ENCODE measurements at places on chromosomes 1 and 21.

DNA sequence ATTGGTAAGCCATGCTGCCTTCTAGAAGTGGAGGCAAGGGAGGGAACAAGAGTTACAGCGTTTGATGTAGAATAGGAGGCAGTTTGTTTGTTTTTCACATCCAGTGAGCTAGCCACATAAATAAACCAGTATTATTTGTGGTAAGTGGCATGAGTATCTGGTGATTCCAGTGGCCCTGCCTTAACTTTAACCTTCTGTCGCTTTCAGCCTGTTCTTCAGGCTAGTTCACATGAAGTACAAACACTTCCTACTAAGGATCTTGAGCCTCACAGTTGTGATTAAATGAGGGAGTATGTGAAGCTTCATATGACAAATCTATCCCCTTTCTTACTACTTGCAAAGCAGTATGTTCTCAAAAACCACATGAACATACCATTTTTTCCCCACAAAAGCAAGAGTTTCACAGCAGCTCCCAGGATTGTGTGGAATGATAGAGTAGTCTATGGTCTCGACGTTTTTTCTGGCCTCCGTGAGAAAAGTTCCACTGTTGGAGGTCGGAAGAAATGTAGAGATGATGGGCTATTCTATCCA, 59.5 kb downstream of the PHACTR4 start:
- no peak for DNase-seq

GRCh38 chr1:77664939-77665516, 17.4 kb downstream of the ZZZ3 start:
- no peak for DNase-seq

GRCh38 chr21:39346671-39347331, 2.1 kb downstream of the HMGN1 start:
- no peak for DNase-seq

DNA sequence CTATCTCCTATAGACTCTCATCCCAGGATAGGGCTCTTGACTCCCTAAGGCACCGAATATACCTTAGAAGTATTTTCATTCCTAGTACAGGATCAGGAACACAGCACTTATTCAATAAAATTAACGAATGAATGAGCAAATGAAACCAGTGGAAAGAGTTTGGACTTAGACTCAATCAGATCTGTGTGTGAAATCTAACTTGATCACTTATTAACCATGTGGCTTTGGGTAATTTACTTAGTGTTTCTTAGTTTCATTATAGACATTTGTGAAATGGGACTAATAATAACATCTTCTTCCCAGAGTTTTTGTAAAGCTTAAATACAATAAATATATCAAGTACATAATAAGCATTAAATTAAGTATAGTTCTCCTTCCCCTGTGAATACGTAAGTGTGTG, 230.1 kb downstream of the ADGRL2 start:
- DNase-seq, result no peak

DNA sequence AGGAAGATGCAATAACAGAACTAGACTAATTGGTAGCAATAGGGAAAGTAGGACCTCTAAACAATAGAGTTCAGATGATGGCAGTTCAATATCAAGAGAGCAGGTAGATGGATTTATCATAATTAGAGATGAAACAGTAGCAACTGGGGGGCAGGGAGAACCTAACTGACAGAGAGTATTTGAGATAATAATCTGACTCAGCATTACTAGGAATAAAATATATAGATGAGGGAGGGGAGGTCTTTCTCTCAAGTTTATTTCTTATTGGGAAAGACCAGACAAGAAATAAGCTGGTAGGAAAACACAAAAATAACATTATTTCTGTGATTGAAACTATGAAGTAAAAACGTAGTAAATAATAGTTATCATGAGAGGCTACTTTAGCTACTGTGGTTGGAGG, 1656.7 kb upstream of the B3GALT2 start:
- no peak for DNase-seq

GRCh38 chr1:64082459-64082858, 121.0 kb upstream of the UBE2U start:
- DNase-seq, result no peak

DNA sequence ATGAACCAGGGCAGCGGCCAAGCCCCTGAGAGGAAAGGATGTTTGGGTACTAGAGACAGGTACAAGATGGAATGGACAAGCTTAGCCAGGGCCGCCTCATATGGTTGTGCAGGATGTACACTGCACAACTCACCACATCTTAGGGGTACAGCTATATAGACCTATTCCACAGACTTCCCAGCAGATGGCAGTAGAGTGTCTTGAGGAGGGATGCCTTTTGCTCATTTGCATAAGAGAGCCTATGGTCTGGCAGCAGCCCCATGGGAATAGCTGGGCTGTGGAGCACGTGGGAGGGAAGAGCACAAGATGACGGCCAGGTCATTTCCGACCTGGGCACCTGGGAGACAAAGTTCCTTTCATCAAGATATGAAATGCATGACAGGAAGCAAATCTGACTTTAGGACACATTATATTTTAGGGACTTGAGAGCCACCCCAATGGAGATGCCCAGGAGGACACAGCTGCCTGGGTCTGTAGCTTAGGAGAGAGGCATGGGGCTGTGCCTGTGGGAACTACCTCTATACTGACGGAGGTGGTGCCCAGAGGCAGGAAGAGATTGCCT, 215.5 kb downstream of the KCNJ6 start:
- DNase-seq, result no peak

DNA sequence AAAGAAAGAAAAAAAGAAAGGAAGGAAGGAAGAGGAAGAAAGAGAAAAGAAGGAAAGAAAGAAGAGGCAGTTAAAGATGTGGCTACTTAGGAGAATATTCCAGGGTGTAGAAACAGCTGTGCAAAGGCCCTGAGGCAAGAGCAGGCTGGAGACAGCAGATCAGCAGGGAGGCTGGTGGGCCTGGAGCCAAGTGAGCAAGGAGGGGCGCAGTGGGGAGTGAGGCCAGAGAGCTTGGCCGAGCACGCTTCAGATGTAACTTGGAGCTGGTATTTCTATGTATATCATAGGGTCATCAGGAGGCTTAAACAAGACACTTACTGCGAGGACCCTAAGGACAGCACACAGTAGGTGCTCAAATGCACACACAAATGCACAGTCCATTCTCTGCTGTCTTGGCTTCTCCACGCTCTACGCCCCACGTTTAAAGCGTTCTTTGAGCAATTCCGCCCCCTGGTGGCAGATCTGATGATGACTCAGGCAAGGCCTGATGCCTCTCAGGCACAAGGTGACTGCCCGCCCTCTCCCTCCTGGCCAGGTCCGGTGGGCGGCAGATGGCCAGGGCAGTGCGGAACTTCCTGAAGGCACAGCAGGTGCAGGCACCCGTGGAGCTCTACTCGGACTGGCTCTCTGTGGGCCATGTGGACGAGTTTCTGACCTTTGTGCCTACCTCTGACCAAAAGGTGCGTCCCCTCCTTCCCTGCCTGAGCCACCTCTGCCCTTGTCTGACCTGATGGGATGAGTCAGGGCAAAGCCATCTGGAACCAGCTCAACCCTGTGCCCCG, 11.9 kb upstream of the PADI3 start:
- DNase-seq, result peak; percentile 78

GRCh38 chr1:153422450-153423068, 6.2 kb downstream of the S100A7A start:
- DNase-seq, result peak; percentile 51

GRCh38 chr1:164622068-164622845, 63.3 kb downstream of the PBX1 start:
- DNase-seq, result no peak

GRCh38 chr1:38814984-38815464, 44.5 kb downstream of the RRAGC start:
- DNase-seq, result no peak

DNA sequence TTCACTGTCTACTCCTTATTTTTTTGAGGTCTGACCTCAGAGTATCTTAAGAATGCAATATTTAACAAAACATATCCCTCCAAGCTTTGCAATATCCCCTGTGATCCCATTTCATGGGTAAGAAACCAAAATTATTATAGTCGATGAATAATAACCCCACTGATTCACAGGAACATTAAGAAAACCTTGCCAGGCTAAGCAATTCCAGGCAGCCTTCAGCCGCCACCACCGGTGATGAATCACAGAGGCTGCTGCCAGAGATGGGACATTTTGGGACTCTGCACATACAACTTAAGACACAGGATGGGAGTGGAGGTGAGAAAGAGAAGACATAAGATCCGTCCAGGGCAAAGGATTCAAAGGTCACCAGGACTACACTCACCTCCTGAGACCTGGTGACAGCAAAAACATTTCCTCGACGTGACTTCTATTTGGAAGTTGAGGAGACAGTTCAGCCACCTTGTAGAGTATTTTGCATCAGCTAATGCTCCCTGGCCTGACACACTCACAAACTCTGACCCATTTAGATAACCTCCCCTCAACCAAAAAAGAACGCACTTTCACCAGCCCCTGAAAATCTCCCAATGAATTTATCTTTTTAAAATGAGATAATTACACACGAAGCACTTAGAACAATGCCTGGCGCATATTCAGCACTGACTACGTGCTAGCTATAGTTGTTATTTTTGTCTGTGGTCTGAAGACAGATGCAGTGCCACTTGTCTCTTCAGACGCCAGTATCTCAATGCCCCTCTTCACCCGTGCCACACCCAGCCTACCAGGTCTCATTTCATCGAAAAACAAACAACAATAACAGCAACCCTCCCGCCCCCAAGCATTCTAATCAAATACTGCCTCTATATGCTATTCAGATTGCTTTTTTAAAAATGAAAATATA, 17.8 kb upstream of the OVAAL start:
- DNase-seq, result no peak

DNA sequence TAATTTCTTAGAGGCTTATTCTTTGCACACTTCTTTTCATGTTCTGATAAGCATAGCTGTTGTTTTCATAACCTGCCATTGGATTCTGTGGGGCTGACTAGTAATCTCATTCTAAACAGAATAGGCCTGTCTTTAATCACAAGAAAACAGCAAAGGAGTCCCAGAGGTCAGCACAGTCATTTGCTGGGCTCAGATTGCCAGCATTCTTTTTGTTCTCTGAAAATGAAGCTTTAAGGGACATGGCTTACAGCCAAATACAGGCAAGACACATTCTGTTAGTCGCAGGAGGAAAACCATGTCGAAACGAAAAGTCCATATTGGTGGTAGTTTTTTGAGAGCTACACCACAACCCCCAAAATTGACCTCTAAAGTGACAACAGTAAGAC, 75.0 kb downstream of the MRPS6 start:
- DNase-seq, result no peak

- no peak for DNase-seq
Observed at GRCh38 chr1:21012937-21013336, 163.8 kb downstream of the EIF4G3 start.

Measured in stimulated activated CD4-positive, alpha-beta T cell treated with anti-CD3 and anti-CD28 coated beads, Interleukin-15, amount 100 ng/mL, for 1 hour (primary cell).